CD4-positive, alpha-beta T cell (primary cell): ENCODE measurements at places on chromosomes 1 and 21.
A peak's percentile ranks its signal among the peaks of the same experiment; 100 is the strongest.

DNA sequence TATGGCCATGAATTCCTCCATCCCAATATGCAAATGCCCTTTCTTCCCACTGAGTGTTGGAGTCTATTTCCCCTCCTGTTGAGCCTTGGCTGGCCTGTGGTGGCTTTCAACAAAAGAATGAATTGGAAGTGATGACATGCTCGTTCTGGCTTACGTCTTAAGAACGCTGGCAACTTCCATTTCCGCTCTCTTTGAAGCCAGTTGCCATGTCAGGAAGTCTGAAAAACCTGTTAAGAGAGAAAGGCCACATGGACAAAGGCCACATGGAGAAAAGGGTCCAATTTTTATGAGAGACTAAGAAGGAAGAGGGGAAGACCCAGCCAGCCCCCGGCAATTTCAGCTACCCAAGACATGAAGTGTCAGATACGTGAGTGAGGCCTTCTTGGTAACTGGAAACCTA, 45.6 kb upstream of the GADD45A start:
- no peak for DNase-seq

DNA sequence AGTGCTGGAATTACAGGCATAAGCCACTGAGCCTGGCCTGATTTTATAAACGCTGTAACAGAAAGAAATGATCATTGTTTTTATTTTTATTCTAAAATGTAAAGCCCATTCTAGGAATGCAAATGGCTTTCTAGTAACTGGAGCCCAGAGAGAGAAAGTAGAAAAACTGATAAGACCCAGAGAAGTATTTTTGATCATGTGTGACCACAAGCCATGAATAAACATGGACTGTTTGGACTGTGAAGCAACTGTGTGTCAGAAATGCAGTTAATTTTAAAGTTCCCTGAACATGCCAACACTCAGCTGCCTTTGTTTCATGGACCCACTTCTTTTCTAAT, 39.7 kb downstream of the EIF2B3 start:
- DNase-seq = no peak

- DNase-seq = no peak
These were observed 9.1 kb upstream of the GNB1 start for GRCh38 chr1:1899967-1900327.

DNA sequence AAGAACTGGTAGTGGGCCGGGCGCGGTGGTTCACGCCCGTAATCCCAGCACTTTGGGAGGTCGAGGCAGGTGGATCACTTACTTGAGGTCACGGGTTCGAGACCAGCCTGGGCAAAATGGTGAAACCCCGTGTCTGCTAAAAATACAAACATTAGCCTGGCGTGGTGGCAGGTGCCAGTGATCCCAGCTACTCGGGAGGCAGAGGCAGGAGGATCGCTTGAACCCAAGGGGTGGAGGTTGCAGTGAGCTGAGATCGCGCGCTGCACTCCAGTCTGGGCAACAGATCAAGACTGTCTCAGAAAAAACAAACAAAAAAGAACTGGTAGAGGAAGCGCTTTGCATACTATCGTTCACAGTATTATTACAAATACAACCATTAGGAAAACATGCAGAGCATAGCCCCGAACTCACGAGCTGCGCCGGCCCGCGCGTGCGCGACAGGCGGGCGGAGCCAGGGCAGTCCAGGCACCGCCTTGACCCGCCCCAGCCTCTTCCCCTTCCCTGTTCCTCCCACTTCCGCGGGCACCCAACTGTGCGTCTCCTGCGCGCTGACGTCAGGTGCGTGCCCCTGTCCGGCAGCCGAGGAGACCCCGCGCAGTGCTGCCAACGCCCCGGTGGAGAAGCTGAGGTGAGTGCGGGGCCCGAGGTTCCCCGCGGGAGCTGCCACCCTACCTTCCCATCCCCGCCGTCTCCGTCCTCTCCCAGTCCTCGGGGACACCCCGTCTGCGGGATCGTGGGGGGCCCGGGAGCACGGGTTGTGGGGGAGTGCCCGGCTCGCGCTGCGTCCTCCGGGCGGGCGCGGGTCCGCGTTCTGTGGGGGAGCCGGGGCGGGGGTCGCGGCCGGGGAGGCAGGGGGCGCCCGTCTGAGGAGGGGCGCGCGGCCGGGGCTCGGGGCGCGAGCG, at the start of gene CDC42:
TSS of gene CDC42 (plus strand) at position 595 of the 902 bp plus-strand sequence. CDS start 25,770 bp downstream, outside the sequence.
- peak; percentile 97 for DNase-seq

- no peak for DNase-seq
These were observed 17.9 kb upstream of the RGS18 start for GRCh38 chr1:192140382-192140781.

DNA sequence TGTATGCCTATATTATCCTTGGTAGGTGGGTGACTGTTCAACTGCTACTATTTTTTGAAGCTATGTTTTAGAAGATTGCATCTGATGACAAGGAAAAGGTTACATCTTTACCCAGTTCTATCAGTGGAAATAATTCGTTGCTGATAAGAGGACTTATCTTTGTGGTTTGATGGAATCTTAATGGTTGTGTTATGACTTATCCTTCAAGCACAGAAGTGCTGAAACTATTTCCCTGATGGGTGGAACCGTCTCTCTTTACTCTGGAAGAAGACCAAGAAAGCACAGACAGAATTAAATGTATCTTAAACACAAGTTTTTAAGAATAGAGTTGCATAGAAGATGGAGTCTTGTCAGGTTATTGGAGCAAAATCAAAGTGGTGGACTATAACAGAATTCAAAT, 437.7 kb upstream of the KAZN start:
- no peak for DNase-seq

DNA sequence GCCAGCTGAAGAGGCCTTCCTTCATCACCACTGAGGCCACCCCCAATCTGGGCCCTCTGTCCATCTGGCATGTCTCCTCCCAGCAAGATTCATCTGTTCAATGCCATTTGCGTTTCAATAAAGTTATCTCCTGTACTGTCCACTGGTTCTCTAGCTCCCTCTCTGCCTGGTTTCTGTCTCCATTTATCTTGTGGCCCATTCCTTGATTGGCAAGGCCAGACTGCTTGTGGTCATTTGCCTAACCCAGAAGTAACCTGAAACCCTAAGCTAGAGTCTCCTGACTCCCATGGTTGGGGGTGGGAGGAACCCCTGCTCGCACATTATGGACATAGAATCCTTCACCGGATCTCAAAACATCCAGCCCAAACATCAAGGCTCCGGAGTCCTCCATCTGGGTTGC, 2.1 kb upstream of the IPO9 start:
- DNase-seq = no peak

- DNase-seq = no peak
These were observed 35.0 kb downstream of the GIPC2 start for GRCh38 chr1:78080767-78081166.

DNA sequence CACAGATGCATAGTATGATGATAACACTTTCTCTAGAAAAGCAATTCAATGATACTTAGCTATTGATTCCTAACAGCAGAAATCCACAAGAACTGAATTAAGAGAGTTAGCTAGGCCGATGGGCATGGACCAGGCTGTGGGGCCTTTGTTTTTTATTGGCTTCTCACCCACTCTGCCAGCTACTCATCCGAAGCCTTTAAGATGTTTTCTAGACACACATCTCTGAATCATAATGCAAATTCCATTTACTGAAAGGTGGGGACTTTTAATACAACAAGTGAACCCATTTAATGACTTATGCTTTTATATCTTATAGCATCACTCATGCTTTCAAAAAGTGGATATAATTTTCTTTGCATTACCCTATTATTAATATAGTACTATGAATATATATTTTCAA, 170.2 kb downstream of the RUNX1 start:
- DNase-seq = no peak

DNA sequence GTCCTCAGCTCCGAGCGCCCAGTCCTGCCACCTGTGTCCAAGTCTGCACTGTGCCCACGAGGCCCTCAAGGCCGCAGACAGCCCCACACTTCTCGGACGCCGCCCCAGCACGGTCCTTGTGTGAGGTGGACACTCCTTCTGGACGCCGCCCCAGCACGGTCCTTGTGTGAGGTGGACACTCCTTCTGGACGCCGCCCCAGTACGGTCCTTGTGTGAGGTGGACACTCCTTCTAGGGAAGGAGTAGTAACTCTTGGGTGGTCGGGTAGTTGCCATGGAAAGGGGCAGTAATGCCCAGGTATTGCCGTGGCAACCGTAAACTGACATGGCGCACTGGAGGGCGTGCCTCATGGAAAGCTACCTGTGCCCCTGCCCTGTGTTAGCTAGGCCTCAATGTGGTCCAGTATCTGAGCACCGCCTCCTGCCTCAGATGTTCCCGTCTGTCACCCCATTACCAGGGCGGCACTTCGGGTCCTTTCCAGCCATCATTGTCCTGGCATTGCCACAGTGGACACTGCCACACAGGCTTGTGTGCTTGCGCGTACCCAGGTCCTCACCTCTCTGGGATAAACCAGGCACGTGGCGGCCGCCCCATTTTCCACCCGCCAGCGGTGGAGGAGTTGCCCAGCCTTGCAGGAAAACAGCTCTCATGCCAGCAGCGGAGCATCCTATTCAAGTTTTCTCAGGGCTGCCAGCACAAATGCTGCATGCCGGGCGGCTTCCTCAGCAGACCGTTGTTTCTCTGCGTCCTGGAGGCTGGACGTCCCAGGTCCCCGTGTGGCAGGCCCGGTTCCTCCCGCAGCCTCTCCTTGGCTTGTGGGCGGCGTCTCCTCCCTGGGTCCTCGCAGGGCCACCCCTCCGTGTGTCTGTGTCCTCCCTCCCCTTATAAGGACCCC, 40.8 kb upstream of the POFUT2 start:
- no peak for DNase-seq

DNA sequence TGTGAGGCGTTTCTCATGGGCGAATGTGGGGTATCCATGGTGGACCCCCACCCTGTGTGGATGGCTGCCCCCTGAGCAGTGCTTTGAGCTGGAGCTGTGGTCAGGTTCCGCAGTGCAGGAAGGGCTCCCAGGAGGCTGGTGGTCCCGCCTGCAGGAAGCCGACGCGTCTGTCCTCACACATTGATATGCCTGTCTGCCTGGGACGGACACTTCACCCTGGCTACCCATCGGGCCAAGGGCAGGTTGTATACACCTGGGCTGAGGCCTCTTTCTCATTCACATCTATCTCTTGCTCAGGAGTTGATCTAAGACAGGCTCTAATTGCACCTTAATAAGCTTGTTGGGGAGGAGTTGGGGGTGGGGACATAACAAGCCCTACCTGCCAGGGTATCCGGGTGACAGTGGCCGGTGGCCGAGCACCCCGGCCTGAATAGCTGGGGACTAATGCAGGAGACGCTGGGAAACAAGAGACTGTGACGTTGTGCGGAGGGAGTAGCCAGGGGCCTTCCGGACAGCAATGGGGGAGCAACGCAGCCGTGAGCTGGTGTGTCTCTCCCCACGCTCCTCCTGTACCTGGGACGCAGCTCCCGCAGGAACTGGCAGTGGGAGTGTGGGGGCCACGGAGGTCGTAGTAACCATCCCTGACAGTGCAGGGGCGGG, 21.7 kb downstream of the PDXK start:
- DNase-seq = no peak

- DNase-seq = no peak
These were observed 118.7 kb downstream of the UBR4 start for GRCh38 chr1:19091196-19091953.

DNA sequence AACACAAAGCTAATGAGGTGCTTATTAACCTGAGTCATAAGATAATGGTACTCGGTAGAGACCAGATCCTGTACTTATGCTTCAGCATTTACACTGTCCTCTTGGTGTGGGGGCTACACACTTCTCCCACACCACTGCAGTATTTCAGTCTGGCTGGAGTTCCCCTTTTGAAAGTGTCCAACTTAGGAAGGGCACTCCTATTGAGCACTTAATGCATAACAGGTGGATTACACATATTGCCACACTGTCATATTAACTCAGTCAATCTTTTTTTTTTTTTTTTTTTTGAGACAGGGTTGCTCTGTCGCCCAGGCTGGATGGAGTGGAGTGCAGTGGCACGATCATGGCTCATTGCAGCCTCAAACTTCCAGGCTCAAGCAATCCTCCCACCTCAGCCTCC, 1.5 kb downstream of the GPATCH4 start:
- no peak for DNase-seq

GRCh38 chr1:51519865-51520699, 1.0 kb upstream of the EPS15 start:
- no peak for DNase-seq

GRCh38 chr1:34631126-34631525, 123.7 kb upstream of the GJB5 start:
- DNase-seq = no peak

- no peak for DNase-seq
These were observed 515.6 kb upstream of the ZP4 start for GRCh38 chr1:238406098-238406860.

- DNase-seq = no peak
These were observed 12.4 kb upstream of the ZNF697 start for GRCh38 chr1:119660253-119661083.

DNA sequence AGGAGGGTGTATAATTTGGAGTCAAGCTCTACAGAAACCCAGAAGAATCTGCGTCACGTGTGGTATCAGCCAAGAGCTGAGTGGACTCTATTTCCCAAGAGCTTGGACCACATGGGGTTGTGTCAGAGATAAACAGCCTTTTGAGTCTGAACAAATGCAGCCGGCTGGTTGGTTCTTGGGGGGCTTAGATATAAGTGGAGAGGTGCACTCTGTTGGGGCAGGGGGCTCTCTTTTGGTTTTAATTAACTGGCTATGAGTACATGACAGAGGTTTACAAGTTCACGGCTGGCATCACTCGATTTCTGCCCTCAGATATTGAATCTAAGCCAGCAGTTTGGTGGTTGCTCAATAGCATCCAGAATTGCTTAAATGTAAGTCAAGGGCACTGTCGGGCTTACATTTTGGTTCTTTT, 501 bp upstream of the MRAP start:
- DNase-seq = no peak

- no peak for DNase-seq
These were observed 906 bp upstream of the ADARB1 start for GRCh38 chr21:45073301-45074047.

DNA sequence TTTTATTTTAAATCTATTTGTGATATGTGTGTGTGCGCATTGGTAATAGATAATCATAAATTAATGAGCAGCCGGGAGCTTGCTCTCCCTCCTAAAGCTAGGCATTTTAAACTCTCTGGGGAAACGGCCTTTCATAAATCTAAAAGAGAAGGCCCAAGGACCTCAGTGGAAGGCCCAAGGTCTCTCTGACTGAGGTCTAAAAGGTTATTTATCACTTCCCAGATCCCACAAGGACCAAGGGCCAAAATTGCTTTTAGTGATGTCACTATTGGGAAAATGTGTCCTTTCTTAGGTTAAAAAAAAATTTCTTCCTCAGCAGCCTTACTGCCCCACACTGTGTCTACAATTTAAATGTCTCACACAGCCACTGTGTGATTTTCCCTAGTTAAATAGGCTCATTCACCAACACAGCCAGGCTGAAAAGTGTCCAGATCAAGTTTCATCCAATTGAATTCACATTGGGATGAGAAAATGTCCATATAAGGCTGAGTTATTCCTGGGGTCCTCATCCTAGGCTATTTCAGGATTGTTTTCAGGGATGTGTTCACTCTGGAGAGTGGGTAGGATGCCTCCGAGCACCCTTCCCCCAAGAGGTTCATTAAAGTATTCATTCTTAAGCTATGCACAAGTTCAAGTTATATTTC, 46.1 kb downstream of the SLC44A3 start:
- DNase-seq = no peak

- no peak for DNase-seq
These were observed 6.5 kb upstream of the CCDC27 start for GRCh38 chr1:3745590-3746381.

GRCh38 chr1:243849421-243850201, 432 bp downstream of the AKT3 start:
- DNase-seq = peak; percentile 63

- no peak for DNase-seq
These were observed 86.4 kb upstream of the CACYBP start for GRCh38 chr1:174913225-174913903.

GRCh38 chr21:42739061-42739931, 85.9 kb downstream of the PDE9A start:
- no peak for DNase-seq
